ENCODE measurements at places on chromosomes 5 and 9.

- no peak overlapping the region for H3K27ac ChIP-seq
- H3K4me3 ChIP-seq, result no peak overlapping the region
- no peaks in the 10 kb centered on the region for H3K36me3 ChIP-seq
- DNase-seq, result no peak
- no peaks in the 10 kb centered on the region for H3K27me3 ChIP-seq
These were observed 280.4 kb downstream of the TLE1 start for GRCh38 chr9:81408951-81409350.

DNA sequence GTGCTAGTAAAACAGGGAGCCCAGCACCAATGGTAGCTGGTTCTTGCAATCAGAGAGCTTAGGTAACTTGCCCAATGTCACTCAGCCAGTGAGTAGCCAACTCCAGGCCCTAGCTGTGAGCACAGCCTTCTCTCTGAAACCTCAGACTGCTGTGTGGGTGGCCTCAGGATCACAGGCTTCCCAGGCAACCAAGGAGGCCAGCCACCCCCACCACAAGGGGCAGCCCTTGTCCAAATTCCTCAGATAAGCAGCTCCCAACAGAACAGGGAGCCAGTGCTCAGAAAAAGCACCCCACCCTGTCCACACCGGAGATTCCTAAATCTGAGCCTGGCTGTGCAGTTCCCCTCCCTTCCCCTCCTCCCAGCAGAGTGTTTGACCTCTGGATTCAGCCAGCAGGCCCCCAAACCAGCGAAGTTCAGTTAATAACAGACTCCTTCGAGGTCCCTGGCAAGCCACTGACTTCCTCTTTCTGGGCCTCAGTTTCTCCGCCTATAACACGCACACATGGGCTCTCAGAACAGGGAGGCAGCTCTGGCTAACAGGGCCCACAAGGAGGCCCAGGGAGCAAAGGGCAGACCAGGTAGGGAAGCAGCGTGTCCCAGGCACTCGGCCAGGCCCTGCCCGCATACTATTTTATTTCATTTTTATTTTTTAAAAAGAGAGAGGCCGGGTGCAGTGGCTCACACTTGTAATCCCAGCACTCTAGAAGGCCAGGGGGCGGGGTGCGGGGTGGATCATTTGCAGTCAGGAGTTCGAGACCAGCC lies 2.7 kb downstream of the EEIG1 start:
- H3K4me3 ChIP-seq, result no peak overlapping the region
- no peaks in the 10 kb centered on the region for H3K36me3 ChIP-seq
- H3K27ac ChIP-seq, result no peak overlapping the region
- H3K27me3 ChIP-seq, result no peaks in the 10 kb centered on the region

DNA sequence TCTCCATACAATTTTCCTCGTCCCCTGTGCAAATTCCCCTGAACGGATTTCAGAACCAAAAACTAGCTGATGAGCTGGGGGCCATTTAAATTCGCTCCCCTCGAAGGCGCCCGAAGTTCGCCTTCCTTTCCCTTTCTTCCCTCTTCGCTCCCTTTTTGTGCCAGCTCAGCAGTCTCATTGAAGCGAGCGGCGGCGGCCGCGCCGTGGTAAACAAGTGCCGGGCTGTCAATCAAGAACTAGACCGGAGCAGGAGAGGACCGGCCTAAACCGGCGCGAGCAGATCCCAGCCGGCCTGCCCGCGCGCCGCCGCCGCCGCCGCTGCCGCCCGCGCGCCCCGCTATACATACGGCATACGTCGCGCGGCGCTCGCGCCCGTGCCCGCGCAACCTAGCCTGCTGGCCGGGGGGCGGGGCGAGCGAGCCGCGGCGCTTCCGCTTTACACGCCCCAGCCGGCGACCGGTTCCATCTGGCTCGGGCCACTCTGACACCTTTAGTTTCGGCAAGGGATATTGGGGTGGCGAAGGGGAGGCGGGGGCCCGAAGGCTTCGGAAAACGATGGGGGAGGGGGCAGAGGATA lies 3.1 kb downstream of the ARRDC3 start:
- peak overlapping the region; percentile 99 for H3K4me3 ChIP-seq
- H3K27me3 ChIP-seq, result no peaks in the 10 kb centered on the region
- no peaks in the 10 kb centered on the region for H3K36me3 ChIP-seq
- H3K4me1 ChIP-seq, result no peaks in the 10 kb centered on the region
- peak overlapping the region; percentile 100 for H3K27ac ChIP-seq

GRCh38 chr9:33129886-33130881 lies 37.0 kb downstream of the B4GALT1 start:
- peaks cover 2% of the 10 kb centered on the region for H3K4me1 ChIP-seq
- no peaks in the 10 kb centered on the region for H3K36me3 ChIP-seq
- no peaks in the 10 kb centered on the region for H3K27me3 ChIP-seq

GRCh38 chr5:123754908-123755307 lies 242.9 kb downstream of the CSNK1G3 start:
- no peak overlapping the region for H3K27ac ChIP-seq
- H3K27me3 ChIP-seq, result no peaks in the 10 kb centered on the region
- no peak for DNase-seq
- no peaks in the 10 kb centered on the region for H3K4me1 ChIP-seq

GRCh38 chr5:134506054-134507039 lies 19.1 kb upstream of the JADE2 start:
- H3K27ac ChIP-seq, result no peak overlapping the region
- no peaks in the 10 kb centered on the region for H3K36me3 ChIP-seq
- H3K4me3 ChIP-seq, result no peak overlapping the region

- no peak for DNase-seq
- no peaks in the 10 kb centered on the region for H3K36me3 ChIP-seq
- no peak overlapping the region for H3K4me3 ChIP-seq
- no peak overlapping the region for H3K27ac ChIP-seq
These were observed 179.8 kb downstream of the SLC12A2 start for GRCh38 chr5:128263357-128263756.

- H3K27me3 ChIP-seq, result no peaks in the 10 kb centered on the region
- H3K4me1 ChIP-seq, result no peaks in the 10 kb centered on the region
- H3K4me3 ChIP-seq, result no peak overlapping the region
- DNase-seq, result no peak
- H3K27ac ChIP-seq, result no peak overlapping the region
- no peaks in the 10 kb centered on the region for H3K36me3 ChIP-seq
These were observed 251.2 kb downstream of the NFIB start for GRCh38 chr9:14062586-14063221.

GRCh38 chr5:50889790-50890189 lies 223.4 kb downstream of the PARP8 start:
- no peaks in the 10 kb centered on the region for H3K4me1 ChIP-seq
- H3K36me3 ChIP-seq, result no peaks in the 10 kb centered on the region
- no peak for DNase-seq
- no peak overlapping the region for H3K4me3 ChIP-seq
- no peak overlapping the region for H3K27ac ChIP-seq
- H3K27me3 ChIP-seq, result no peaks in the 10 kb centered on the region

- H3K27me3 ChIP-seq, result no peaks in the 10 kb centered on the region
- no peaks in the 10 kb centered on the region for H3K36me3 ChIP-seq
- H3K27ac ChIP-seq, result no peak overlapping the region
- H3K4me1 ChIP-seq, result no peaks in the 10 kb centered on the region
- DNase-seq, result no peak
- H3K4me3 ChIP-seq, result no peak overlapping the region
These were observed 292.7 kb downstream of the RAB3C start for GRCh38 chr5:58875599-58875998.

DNA sequence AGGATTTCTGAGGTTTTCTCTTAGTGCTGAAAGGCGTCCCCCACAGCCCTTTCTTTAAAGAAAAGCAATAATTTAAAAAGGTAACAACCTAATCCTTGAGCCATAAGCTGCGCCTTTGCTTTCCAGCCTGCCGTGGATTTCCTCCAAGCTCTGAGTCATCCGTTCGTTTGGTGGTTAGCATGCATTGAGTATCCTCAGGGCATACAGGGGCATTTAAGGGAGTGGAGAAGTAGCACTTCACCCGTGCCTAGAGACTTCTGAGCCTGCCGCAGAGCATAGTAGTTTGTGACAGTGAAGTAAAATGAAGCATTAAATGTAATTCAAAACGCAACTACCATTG lies 892 bp upstream of the TNC start:
- peaks cover 1% of the 10 kb centered on the region for H3K27me3 ChIP-seq
- H3K4me1 ChIP-seq, result no peaks in the 10 kb centered on the region
- peak overlapping the region; percentile 52 for H3K27ac ChIP-seq
- H3K36me3 ChIP-seq, result no peaks in the 10 kb centered on the region

GRCh38 chr5:15092801-15093200 lies 221.2 kb upstream of the ANKH start:
- H3K4me1 ChIP-seq, result no peaks in the 10 kb centered on the region
- no peaks in the 10 kb centered on the region for H3K36me3 ChIP-seq
- DNase-seq, result no peak
- H3K27me3 ChIP-seq, result no peaks in the 10 kb centered on the region
- H3K27ac ChIP-seq, result no peak overlapping the region

GRCh38 chr9:122206118-122207046 lies 22.4 kb downstream of the LHX6 start:
- no peak overlapping the region for H3K27ac ChIP-seq
- no peaks in the 10 kb centered on the region for H3K4me1 ChIP-seq
- DNase-seq, result no peak
- H3K4me3 ChIP-seq, result no peak overlapping the region
- no peaks in the 10 kb centered on the region for H3K36me3 ChIP-seq

- no peak overlapping the region for H3K4me3 ChIP-seq
- DNase-seq, result no peak
- no peaks in the 10 kb centered on the region for H3K27me3 ChIP-seq
- H3K36me3 ChIP-seq, result no peaks in the 10 kb centered on the region
These were observed 67.2 kb downstream of the ZNF354C start for GRCh38 chr5:179127136-179128040.

- H3K27ac ChIP-seq, result no peak overlapping the region
- no peak overlapping the region for H3K4me3 ChIP-seq
- peak; percentile 64 for DNase-seq
- no peaks in the 10 kb centered on the region for H3K36me3 ChIP-seq
These were observed 155.2 kb upstream of the PHYKPL start for GRCh38 chr5:178387856-178388190.

GRCh38 chr5:1409381-1410110 lies 35.7 kb downstream of the SLC6A3 start:
- H3K4me1 ChIP-seq, result no peaks in the 10 kb centered on the region
- DNase-seq, result peak; percentile 68
- no peaks in the 10 kb centered on the region for H3K36me3 ChIP-seq
- H3K27ac ChIP-seq, result no peak overlapping the region

GRCh38 chr9:109908459-109909390 lies 128.7 kb downstream of the PALM2AKAP2 start:
- DNase-seq, result no peak
- no peaks in the 10 kb centered on the region for H3K27me3 ChIP-seq
- H3K36me3 ChIP-seq, result no peaks in the 10 kb centered on the region
- H3K4me3 ChIP-seq, result no peak overlapping the region
- H3K4me1 ChIP-seq, result peaks cover 3% of the 10 kb centered on the region
- no peak overlapping the region for H3K27ac ChIP-seq

DNA sequence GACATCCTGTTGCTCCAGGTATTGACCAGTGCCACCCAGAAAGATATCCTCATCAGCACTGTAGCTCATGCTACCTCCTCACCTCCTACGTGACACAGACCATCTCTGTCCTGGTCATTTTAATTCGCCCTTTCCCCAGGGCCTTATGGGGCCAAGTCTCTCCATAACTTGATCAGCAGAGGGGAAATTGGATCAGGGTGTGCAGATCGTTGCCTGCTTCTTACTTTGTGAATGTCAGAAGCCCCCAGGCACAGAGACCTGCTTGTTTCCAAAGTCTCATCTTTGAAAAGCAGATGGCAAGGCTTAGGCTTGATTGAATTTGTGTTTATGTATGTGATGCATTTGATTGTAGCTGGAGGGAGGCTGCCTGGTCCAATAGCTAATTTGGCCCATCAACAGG lies 8.8 kb upstream of the DBH start:
- H3K27ac ChIP-seq, result no peak overlapping the region
- H3K27me3 ChIP-seq, result no peaks in the 10 kb centered on the region
- H3K36me3 ChIP-seq, result no peaks in the 10 kb centered on the region
- no peaks in the 10 kb centered on the region for H3K4me1 ChIP-seq
- DNase-seq, result no peak

DNA sequence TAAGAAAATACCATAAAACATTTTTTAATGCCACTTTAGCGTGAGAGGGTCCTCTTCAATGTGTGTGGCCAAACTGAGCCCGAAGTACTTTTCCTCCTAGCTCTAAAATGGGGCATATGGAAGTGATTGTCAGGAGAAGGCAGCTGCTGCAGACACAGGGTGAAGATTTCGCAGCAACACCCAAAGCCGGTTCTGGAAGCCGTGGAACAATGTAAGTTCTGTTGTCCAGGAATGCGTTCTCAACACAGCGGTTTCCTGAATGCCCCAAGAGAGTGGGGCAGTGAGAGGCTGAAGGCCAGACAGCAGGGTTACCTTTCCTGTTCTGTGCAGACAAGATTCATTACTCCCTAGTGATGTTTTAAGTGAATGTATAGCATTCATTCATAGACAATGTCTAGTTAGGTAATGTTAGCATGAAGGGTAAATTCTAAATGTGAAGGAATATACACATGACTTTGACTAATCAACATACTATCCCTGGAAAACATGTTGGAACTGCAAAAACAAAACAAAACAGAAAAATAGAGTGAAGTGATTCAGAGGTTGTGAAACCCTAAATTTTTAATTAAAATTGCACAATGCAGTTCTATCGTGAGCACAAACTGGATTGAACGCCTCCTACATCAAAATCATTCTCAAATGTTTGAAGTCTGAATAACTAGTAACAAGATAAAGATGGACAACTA lies 197.0 kb upstream of the SEMA6A start:
- H3K4me3 ChIP-seq, result no peak overlapping the region
- H3K36me3 ChIP-seq, result no peaks in the 10 kb centered on the region
- H3K27me3 ChIP-seq, result no peaks in the 10 kb centered on the region
- no peak overlapping the region for H3K27ac ChIP-seq
- no peaks in the 10 kb centered on the region for H3K4me1 ChIP-seq
- DNase-seq, result no peak

DNA sequence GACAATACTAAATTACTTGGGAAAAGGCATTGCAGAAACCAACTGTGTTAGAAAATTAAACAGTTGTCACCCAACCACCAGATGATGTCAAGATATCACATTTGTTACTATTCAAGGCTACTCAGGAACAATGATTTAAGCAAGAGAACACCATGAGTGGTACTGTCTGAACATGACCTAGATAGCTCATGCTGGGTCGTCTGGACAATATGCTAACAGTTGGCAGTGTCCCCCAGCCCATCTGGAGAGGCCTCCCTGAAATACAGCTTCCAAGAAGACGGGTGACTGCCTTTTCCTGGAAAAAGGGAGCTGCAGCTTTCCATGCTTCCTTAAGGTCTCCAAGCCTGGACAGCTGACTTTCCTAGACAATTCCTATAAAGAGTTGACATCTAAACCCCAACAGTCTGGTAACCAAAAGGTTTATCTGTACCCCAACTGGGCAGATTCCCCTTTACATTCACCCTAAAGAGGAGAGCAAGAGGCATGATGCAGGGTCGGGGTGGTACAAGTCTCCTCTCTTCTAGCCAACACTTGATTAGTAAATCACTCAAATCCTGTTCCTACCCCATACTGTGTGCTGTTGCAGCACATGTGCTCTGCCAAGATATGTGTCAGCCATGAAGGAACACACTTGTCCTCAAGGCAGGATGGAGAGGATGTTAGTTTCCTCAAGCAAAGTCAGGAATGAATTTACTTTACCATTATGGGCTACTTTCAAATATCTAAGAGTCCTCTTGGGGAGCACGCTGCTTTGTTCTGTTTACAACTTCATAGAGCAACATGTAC lies 433.0 kb downstream of the PDE4D start:
- no peaks in the 10 kb centered on the region for H3K4me1 ChIP-seq
- no peaks in the 10 kb centered on the region for H3K27me3 ChIP-seq
- H3K36me3 ChIP-seq, result no peaks in the 10 kb centered on the region
- DNase-seq, result no peak
- H3K27ac ChIP-seq, result no peak overlapping the region
- H3K4me3 ChIP-seq, result no peak overlapping the region

Measured in aorta (tissue), 5 donors.